ENCODE measurements at places on chromosomes 4 and X.

DNA sequence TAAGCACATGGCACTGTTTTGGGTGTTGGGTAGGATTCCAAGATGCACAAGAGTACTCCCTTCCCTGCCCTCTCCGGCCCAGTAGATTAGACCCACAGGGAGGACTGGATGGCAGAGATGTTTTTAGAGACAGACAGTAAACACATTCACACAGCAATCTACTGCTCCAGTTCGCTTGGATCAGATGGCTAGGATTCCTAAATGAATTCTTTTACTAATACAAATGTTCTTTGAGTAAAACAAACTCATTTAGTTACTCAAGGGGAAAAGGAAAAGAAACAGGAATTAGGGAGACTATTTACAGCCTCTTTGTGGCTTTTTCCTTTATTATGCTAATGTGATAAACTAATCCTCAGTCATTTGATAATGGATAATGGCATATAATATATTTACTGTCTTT, 5.9 kb downstream of the SNX25 start:
- no peak for DNase-seq

DNA sequence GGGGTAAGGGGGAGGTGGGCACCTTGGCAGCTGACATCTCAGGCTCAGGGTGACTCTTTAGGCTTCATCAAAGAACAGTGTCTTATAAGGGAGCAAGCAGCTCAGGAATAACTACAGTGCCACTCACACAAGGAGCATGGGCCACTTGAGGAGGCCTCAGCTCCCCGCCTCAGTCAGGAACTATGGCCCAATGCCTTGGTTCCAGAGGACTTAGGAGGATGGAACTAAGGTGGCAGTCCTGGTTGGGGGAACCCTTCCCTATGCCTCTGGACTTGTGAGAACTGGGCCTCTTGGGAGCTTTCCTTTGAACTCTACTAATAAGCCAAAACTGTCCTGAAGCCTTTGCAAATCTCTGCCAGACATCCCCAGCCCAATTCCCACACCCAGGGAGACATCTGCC, 160.6 kb downstream of the EFNB1 start:
- no peak for DNase-seq

DNA sequence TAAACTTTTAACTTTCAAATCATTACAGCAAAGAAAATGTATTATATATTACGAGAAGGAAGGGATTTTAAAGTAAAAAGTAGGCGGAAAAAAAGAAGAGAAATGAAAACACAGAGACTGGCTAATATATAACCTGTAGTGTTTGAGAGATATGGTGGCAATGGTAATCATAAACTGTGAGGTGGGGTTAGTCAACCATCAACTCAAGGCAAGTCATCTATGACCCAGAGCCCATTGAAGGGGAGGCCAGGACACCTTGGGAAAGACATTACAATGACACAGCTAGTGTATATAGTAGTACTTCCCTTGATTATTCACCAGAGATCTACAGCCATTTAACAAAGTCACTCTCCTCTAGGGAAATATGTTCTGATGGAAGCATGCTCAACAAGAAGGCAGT, 423.9 kb upstream of the PITX2 start:
- no peak for DNase-seq

- no peak for DNase-seq
Observed at GRCh38 chr4:108155373-108155772, 13.4 kb downstream of the LEF1 start.

Measured in activated CD8-positive, alpha-beta memory T cell treated with anti-CD3 and anti-CD28 coated beads for 1 hour (primary cell).